Hindlimb muscle (tissue), 1 donor: ENCODE measurements at places on chromosomes 11 and 22.

- no peak for DNase-seq
Observed at GRCh38 chr22:37601540-37602442, 6.8 kb upstream of the GGA1 start.

DNA sequence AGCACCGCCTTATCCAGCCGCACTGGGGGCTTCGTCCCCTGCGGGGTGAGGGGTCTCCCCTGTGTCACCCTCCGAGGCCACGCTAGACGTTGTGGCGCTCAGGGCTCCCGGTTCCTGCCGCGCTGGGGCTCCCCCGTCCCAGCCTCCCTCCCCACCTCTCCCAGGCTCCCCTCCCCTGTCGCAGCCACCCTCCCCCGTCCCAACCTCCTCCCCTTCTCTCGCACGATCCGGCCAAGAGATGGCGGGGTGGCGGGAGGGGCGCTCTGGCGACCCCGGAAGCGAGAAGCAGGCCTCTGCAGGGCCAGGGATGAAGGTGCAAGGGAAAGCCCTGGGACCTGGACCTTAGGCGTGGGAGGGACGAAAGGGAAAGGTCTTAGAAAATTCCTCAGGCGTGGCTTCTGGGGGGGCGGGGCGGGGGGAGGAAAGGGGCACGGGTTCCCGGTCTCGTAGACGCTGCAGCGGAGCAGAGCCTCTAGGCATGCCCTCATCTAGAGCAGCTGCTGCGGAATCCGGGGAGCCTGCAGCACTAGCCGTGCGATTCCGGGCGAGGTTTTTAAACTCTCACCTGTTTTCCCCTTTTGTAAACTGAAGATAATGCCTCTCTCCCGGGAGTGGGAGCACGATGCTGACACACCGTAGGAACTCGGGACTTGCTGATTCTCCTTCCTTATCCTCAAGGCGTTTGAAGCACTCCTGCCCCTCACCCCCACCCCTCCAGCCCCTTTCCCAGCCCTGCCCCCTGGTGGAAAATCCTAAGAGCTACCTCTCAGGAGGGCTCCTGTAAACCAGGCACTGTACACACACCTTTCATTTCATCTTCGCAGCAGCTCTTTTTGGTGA lies 14.4 kb downstream of the KCNJ5 start:
- no peak for DNase-seq

DNA sequence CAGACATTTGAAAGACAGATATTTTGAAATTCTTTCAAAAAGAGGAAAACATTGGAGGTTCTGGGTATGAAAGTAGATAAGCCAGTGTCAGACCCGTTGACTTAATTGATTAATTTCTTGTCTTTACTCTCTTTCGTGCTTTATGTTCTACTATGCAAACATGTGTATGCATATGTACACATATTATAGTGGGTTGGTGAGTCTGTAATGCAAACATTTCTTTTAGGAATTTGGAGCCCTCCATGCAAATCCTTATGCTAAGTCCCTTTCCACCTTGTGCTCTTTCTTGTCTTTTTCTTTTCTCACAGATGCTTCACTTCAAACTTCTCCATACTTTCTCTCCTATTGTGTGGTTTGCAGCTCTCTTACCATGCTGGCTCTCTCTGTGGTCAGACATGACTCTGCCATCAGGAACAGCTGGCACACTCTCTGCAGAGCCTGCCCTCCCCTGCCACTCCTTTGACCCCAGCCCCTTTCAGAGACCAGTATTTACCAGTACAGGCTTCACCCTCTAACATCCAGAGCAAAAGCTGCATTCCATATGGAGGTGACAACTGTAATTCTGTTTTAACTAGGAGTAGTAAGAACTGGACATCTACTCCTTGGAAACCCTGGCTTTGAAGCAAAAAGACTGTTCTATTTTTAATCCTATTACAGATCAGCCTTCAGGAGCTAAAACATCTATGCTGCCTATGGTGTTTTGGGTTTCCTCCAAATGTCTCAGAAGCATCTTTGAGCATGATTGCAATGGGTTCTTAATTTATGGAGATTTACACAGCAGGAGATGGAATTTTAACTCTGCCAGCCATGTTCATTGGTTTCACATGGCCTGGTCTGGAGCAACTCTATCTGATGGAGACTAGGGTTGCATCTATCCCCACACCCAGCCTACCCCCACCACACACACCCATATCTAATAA lies 386.9 kb upstream of the FAT3 start:
- no peak for DNase-seq

DNA sequence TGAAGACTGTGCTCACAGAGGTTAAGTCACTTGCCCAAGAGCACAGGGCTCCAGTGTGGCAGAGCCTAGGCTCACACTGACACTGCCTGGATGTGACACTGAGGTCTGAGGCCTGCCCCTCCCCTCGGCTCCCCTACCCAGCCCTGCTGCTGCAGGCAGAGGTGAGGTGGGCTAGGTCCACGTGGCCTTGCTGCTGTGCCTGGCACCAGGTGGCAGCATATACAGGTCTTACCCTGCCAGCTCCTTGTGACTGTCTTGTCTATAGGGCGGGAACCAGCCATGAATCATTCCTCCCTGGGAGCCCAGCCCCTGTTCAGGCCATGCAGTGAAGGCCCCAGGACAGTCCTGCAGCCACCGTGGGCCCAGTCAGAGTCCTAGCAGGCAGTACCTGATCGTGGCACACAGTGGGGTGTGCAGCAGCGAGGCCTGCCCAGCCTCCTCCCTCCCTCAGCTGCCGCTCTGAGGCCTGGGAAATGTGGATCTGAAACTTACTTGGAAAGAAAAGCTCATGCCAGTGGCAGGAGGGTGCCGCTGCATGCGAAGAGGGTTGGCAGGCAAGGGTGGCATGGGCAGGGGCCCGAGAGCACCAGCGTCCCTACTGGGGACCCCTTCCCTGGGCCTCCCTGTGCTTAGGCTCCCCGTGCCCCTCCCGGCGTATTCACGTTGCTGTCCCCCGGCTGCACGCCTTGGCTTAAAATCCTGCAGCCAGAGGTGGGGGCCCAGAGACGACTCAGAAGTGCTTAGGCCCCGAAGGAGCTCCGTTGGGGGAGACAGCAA lies 1.2 kb upstream of the CERK start:
- peak; percentile 38 for DNase-seq

- DNase-seq, result no peak
Observed at GRCh38 chr11:8717544-8717875, 34.9 kb downstream of the RPL27A start.

GRCh38 chr11:65965986-65966762 lies 4.6 kb downstream of the SART1 start:
- DNase-seq, result no peak

- DNase-seq, result no peak
Observed at GRCh38 chr11:92384358-92384757, 159.7 kb downstream of the FAT3 start.

DNA sequence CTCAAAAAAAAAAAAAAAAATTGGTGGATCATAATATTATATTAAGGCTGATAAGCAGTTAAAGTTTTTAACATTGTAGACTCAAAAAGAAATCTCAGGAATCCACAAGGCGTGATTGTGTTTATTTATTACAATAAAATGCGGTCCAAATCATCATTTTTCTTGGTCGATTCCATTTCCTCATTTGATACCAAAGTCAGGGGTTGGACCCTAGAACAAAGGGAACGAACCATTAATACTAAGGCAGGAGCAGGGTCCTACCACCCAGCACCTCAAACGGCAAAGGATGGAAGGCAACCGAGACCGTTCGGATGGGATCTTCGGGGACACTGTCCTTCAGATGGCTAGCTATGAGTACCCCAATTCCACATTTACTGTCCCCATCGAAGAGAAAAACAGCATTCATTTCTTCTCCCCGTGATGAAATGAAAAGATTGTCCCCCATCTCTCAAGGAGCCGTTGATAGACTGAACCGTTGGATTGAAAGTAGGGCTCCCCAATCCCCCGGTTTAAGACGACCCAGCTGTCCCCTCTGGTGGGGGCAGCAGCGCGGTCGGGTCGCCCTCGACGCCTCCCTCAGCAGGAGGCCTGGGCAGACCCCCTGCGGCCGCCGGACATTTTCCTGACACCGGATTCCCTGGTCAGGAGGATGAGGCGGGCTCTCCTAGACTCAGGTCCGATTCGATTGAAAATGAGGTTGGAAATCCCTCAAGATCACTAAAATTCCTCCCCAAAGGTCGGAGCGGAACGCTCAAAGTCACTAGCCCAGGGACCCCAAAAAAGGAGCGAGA lies 607 bp downstream of the DMC1 start:
- peak; percentile 15 for DNase-seq

DNA sequence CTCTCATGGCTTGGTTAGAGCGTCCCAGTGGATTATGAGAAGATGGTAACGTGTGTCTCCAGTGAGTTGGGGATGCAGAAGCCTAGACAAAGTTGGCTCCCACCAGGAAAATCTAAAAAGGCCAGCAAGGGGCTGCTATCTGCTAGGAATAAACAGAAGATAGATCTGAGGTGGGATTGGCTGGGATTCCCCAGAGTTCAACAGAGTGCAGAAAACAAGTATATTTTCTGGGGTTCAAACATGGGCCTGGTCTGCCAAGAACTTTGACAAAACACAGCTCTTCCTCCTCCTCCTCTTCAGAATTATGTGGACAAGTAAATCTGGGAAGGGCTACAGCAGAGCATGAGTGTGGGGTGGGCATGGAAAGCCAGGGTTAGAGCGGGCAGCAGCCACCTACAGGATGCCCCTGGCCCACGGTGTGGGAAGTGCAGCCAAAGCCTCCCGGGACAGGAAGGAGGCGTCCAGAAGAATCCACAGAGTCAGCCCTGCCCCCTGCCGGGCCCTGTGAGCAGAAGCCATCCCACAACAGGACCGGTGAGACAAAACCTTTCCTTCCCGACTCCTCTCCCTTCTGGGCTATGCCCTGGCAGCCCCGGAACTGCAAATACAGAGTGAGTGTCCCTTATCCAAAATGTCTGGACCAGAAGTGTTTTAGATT lies 67.1 kb downstream of the CD82 start:
- no peak for DNase-seq

- no peak for DNase-seq
Observed at GRCh38 chr11:1162138-1162475, 4.4 kb downstream of the MUC5AC start.

GRCh38 chr22:28023036-28023435 lies 104.0 kb upstream of the PITPNB start:
- DNase-seq, result no peak

DNA sequence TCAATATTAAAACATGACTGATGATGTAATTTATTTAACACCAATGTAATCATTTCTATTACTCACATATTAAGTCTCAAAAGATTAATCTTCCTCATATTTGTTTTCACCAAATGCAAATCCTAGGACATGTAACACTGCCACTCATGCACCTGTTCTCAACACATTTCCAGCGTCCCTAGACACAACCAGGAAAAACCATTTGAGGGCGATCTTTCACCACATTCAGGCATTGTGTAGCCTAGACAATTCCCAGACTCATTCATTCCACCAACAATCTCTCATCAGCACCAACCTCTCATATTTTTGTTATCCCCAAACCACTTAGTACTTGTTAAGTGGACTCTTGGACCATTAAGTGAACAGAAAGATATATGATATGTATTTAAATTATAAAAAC lies 66.1 kb downstream of the SLC36A4 start:
- no peak for DNase-seq

DNA sequence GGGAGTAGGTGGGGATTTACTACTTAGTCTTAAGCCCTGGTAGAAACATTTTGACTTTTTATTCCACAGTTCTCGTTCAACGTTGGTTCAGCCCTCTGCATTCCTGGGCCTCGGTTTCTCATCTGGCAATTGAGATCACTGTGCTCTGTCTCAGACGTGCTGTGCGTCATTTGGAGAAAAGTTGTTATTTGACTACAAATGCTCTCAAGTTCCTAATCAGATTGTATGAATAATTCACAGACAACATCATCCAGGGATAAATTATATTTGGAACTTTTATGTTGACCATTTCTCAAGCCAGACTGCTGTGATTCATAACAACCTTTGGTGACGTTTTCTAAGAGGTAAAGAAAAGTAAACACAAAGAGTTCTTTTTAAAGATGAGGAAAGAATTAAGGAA lies 69.2 kb downstream of the BLID start:
- no peak for DNase-seq

GRCh38 chr11:10920205-10920604 lies 62.4 kb upstream of the ZBED5 start:
- DNase-seq, result no peak

DNA sequence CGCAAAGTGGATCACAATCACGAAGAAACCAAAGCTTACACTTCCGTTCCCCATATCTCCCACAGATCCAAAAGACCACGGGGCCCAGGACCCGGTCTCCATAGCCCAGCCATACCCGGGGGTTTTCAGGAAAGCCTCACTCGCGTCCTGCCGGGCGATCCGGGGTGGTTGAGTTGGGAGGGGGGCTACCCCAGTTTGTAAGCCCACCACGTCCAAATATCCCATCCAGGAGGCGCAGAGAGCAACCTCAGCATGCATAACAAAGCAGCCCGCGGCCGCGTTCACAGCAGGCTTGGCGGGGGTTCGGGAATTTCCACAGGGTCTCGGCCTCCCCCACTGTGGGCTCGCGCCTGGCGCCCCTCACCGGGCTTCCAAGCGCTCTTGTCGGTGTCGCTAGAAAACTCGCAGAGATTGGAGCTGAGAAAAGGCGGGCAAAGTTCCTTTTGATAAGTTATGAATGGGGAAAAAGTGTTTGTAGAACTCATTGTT lies 9.5 kb downstream of the SDF2L1 start:
- DNase-seq, result no peak

GRCh38 chr11:35362521-35362980 lies 56.8 kb downstream of the SLC1A2 start:
- DNase-seq, result no peak

- no peak for DNase-seq
Observed at GRCh38 chr11:65353900-65354264, 669 bp upstream of the TIGD3 start.

DNA sequence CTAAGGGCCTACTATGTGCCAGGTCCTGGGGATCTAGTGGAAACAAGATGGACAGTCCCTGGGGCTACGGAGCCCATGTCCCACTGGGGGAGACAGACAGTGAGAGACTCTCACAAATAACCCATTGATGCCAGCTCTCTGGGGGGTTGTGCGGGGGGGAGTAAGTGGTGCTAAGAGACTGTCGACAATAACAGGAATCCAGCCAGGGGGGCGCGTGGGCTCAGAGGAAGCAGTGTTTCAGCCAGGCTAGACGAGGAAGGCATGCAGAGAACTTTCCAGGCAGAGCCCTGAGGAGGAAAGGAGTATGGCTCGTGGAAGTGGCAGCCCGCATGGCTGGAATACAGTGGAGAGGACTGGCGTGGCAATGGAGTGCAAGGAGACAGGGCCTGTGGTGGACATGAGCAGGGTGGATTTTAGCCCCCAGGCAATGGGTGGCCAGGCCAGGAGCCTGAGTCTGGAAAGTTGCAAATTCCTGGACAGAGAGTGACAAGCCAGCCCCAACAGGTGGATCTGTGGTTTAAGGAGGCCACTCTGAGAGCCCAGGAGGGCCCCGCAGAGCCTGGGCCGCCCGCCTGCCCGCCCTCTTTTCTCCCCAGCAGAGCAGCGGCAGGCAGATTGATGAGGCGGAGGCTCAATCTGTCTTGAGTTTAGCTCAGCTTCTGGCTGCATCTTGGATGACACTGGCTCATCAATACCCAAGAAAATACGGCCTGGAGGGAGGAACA lies 40.0 kb upstream of the TCF20 start:
- DNase-seq, result no peak
